ENCODE measurements at places on chromosomes 5 and 9.

DNA sequence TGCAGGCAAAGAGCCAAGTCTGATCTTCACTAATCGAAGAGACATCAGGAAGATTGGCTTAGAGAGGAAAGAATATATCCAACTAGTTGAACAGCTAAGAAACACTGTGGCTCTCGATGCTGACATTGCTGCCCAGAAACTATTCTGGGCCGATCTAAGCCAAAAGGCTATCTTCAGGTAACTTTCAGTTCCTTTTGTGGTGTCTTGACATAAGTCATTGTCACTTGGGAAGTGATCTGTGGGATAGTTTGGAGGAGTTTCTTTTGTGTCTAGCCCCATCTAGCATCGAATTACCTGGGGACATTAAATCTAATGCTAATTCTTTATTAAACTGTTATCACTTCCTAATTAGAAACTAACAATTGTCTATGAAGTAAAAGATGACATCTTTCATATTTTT lies 24.0 kb downstream of the VLDLR start:
- no peak for DNase-seq

DNA sequence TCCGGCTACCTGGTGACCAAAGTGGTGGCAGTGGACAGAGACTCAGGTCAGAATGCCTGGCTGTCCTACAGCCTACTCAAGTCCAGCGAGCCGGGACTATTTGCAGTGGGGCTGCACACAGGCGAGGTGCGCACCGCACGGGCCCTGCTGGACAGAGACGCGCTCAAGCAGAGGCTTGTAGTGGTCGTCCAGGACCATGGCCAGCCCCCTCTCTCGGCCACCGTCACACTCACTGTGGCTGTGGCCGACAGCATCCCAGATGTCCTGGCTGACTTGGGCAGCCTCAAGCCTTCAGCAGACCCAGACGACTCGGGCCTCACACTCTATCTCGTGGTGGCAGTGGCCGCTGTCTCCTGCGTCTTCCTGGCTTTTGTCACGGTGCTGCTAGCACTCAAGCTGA lies 2.1 kb downstream of the PCDHGA4 start:
- DNase-seq = no peak

GRCh38 chr5:143316844-143317631 lies 86.4 kb downstream of the NR3C1 start:
- DNase-seq = no peak

GRCh38 chr9:87277346-87277745 lies 220.3 kb upstream of the DAPK1 start:
- no peak for DNase-seq

Data from activated CD8-positive, alpha-beta T cell treated with anti-CD3 and anti-CD28 coated beads, Interleukin-2, amount 10 ng/mL, durations not matched to agents 7 days and 5 days (primary cell).